ENCODE measurements at places on chromosomes 5 and 9. TPM values are rescaled to one million over a fixed set of nuclear protein-coding genes. Genes with fewer than 3 reads are reported as not detected.

The MYMK gene
- not detected for total RNA-seq

- no peak for DNase-seq
- no peaks in the 10 kb centered on the region for H3K36me3 ChIP-seq
- H3K27ac ChIP-seq: no peak overlapping the region
- peaks cover 4% of the 10 kb centered on the region for H3K4me1 ChIP-seq
- H3K4me3 ChIP-seq: no peak overlapping the region
These were observed 27.4 kb downstream of the NRG2 start for GRCh38 chr5:140015706-140016105.

DNA sequence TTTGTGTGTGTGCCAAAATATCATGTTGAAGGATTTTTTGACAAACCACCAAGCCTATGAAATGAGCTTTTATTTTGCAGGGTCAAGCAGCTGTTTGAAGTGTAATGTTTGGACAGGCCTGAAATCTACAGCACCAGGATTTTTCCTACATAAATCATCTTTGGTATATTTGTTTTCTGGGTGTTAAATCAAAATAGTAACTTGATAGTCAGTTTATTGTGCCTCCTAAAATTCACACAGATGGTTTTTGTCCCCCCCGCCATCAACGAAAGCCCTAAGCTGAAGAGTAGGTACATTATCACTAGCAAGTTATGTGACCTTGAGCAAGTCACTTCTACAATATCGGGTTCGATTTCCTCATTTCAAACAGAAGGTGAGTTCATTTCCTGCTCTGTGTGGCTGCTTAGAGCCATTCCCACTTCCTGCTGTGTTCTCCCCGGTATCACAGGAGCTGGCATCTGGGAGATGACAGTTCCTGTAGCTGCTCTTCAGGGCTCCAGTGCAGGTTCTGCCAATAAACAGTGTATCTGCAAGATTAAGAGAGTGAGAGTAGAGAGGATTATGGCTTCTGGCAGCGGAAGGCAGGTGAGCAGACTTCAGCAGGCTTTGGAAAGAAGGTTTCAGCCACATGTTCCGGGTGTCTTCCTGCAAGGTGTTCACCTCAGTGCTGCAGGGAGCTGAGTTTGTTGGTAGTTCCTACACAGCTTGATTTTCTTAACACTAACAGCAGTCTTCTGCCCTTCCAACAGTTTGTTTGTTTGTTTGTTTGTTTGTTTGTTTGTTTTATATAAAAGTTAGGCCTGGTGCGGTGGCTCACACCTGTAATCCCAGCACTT lies 48.4 kb upstream of the GNE start:
- peak; percentile 48 for DNase-seq
- H3K27ac ChIP-seq: peak overlapping the region; percentile 88
- H3K36me3 ChIP-seq: no peaks in the 10 kb centered on the region
- H3K4me3 ChIP-seq: no peak overlapping the region
- no peaks in the 10 kb centered on the region for H3K4me1 ChIP-seq

The TRPM6 gene
- total RNA-seq: 51.8 TPM

- H3K4me3 ChIP-seq: no peak overlapping the region
- peaks cover 4% of the 10 kb centered on the region for H3K4me1 ChIP-seq
- peaks cover 3% of the 10 kb centered on the region for H3K36me3 ChIP-seq
- no peaks in the 10 kb centered on the region for H3K27me3 ChIP-seq
- DNase-seq: no peak
- H3K27ac ChIP-seq: peak overlapping the region; percentile 32
These were observed 61.8 kb downstream of the ERAP1 start for GRCh38 chr5:96745844-96746531.

DNA sequence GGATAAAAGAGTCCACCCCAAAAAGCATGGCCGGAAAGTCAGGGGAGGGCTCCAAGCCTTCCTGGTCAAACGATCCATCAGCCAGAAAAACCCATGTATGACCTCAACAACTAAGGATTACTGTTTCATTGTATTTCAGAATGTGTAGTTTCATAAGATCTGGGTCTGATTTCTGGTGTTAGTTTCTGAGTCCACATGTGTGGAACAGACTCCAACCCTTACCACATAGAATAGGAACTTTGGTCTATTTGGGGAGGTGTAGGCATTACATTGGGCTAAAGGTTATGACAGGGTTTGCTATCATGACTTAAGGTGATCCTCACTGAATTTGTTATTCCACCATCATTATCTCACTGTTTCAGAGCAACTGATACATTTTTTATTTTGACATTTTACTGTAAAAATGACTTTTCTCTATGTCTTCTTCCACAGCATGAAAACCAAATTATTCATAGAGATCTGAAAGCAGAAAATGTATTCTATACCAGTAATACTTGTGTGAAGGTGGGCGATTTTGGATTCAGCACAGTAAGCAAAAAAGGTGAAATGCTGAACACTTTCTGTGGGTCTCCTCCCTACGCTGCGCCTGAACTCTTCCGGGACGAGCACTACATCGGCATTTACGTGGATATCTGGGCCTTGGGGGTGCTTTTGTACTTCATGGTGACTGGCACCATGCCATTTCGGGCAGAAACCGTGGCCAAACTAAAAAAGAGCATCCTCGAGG lies 33.5 kb downstream of the HMGCS1 start:
- H3K4me1 ChIP-seq: no peaks in the 10 kb centered on the region
- no peak for DNase-seq
- H3K27me3 ChIP-seq: no peaks in the 10 kb centered on the region
- H3K4me3 ChIP-seq: no peak overlapping the region
- H3K36me3 ChIP-seq: no peaks in the 10 kb centered on the region
- no peak overlapping the region for H3K27ac ChIP-seq

The SV2C gene
- 2.6 TPM for total RNA-seq

DNA sequence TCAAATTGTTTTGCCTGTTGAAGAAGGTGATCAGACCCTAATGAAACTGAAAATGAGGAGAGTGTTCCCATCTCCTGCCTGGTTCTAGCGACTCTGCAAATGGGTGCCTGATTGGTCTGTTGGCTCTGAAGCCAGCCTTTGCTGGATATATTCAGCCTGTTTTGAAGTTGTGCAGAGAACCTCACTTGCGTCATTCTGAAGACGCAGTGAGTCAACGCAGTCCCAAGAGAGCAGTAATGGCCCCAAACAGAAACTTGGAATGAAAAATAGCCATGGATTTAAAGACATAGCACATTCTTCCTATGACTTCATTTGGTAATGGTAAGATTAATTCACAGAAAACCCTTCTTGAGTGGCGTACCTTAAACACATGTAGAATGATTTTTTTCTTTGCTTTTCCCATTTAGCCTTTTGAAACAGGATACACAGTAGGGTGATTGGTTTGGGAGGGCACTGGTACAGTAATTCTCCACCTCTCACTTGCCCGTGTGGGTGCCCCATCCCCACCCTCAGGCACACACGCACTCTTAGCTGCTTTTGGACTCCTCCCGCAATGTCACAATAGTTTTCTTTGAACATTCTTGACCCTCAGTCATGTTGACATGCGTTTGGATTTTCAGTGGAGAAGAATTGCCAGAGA lies 54.1 kb upstream of the ABL1 start:
- no peak overlapping the region for H3K4me3 ChIP-seq
- DNase-seq: peak; percentile 55
- no peaks in the 10 kb centered on the region for H3K36me3 ChIP-seq

The CHSY3 gene
- total RNA-seq: 0.37 TPM

- H3K36me3 ChIP-seq: no peaks in the 10 kb centered on the region
- DNase-seq: no peak
- H3K27ac ChIP-seq: no peak overlapping the region
- no peaks in the 10 kb centered on the region for H3K4me1 ChIP-seq
- no peak overlapping the region for H3K4me3 ChIP-seq
- no peaks in the 10 kb centered on the region for H3K27me3 ChIP-seq
These were observed 136.7 kb downstream of the NUDT12 start for GRCh38 chr5:103425686-103426454.

GRCh38 chr9:87294126-87294525 lies 203.5 kb upstream of the DAPK1 start:
- no peak overlapping the region for H3K27ac ChIP-seq
- H3K27me3 ChIP-seq: no peaks in the 10 kb centered on the region
- H3K4me3 ChIP-seq: no peak overlapping the region
- DNase-seq: no peak

DNA sequence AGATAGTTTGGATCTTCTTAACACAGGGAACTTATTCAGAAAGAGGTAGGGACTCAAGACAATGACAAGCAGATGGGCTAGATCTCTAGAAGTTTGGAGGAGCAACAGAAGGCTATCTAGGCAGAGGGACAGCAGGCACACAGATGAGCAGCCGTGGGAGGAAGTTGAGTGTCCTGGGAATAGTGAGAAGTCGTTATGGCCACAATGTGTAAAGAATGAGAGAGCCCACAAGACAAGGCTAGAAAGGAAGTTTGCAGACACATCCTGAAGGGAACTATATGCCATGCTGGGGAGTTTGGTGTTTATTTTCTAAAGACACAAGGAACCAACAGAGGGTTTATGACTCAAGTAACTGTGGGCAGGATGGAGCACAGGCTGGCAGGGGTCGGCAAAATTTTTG lies 160.6 kb downstream of the PALM2AKAP2 start:
- peaks cover 4% of the 10 kb centered on the region for H3K27me3 ChIP-seq
- no peaks in the 10 kb centered on the region for H3K4me1 ChIP-seq
- no peak for DNase-seq

The CDHR2 gene
- total RNA-seq: 257 TPM

The PALM2AKAP2 gene
- total RNA-seq: 0.64 TPM

The DMRT3 gene
- total RNA-seq: not detected

The CD74 gene
- total RNA-seq: 54.3 TPM

DNA sequence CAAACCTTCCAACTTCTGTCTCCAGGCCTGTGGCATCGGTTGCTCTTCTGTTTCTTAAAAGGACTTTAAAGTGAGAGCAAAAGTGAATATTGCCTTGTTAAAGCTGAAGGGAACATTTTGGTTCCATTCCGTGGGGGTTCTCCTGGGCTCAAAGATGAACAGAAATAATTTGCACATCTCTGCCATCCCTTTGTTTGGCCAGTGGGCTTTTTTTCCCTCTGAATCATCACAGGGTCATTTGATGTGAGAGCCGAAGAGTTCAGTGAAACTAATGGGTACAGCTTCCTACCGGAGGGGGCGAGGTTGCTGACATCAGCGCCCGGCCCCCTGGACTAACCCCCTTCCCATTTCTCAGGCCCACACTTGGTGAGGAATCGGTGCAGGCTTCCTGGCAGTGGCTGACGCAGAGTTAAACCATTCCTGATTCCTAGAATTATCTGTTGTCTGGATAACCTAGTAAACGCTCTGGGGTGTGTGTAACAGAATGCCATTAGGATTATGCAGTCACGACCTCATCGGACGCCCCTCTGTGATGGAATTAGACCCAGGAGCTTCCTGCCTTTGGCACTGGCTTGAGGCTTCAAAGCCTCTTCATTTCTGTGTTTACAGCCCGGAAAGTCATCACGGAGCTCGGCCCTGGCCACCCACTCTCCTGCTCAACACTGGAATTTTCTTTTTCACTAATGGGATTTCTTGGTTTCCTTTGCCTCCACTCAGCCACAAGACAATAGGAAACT lies 61.6 kb upstream of the RPL26L1 start:
- no peak overlapping the region for H3K4me3 ChIP-seq
- H3K27ac ChIP-seq: peak overlapping the region; percentile 95
- DNase-seq: no peak

- no peaks in the 10 kb centered on the region for H3K27me3 ChIP-seq
- peak; percentile 84 for DNase-seq
- no peaks in the 10 kb centered on the region for H3K36me3 ChIP-seq
- H3K27ac ChIP-seq: peak overlapping the region; percentile 88
These were observed 43.1 kb downstream of the NACC2 start for GRCh38 chr9:136051837-136052471.

DNA sequence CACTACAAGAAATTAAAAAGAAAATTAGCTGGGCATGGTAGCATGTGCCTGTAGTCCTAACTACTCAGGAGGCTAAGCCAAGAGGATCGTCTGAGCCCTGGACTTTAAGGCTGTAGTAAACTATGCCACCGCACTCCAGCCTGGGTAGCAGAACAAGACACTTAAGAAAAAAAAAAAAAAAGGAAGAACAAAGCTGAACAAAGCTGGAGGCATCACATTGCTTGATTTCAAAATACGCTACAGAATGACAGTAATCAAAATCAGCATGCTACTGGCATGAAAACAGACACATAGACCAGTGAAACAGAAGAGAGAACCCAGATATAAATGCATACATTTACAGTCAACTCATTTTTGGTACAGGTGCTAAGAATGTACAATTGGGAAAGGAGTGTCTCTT lies 14.5 kb upstream of the OTULIN start:
- H3K27me3 ChIP-seq: peaks cover 3% of the 10 kb centered on the region
- no peak for DNase-seq
- H3K27ac ChIP-seq: no peak overlapping the region
- no peaks in the 10 kb centered on the region for H3K4me1 ChIP-seq

- peaks cover 52% of the 10 kb centered on the region for H3K4me1 ChIP-seq
- DNase-seq: no peak
- H3K27me3 ChIP-seq: no peaks in the 10 kb centered on the region
- H3K36me3 ChIP-seq: peaks cover 25% of the 10 kb centered on the region
- H3K4me3 ChIP-seq: no peak overlapping the region
- H3K27ac ChIP-seq: peak overlapping the region; percentile 28
These were observed 28.4 kb upstream of the LTC4S start for GRCh38 chr5:179765400-179765799.

The PCDHA4 gene
- 7.9 TPM for total RNA-seq

DNA sequence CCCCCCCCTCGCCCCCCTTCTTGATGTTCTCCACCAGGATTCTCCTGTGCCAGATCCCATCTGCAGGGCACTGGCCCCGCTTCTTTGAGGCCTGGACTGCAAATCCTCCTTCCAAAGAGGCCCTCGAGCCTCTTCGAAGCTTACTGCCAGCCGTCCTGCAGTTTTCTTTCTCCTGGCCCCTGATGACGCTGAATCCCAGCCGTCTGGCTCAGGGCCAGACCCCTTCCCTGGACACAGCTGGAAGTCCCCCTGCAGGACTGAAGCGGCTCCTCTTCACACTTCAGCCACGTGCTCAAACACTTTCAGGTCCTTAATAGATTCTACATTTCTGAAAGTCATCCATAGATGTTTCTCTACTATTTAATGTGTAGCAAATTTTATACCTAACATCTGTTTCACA lies 121.5 kb downstream of the EHMT1 start:
- H3K27ac ChIP-seq: peak overlapping the region; percentile 25
- no peak overlapping the region for H3K4me3 ChIP-seq
- DNase-seq: no peak
- peaks cover 8% of the 10 kb centered on the region for H3K4me1 ChIP-seq

The PPP1R26 gene
- 26.5 TPM for total RNA-seq

The PTGES gene
- total RNA-seq: 11.0 TPM

The SLC6A19 gene
- 106 TPM for total RNA-seq

- no peak overlapping the region for H3K27ac ChIP-seq
- no peaks in the 10 kb centered on the region for H3K4me1 ChIP-seq
- DNase-seq: no peak
These were observed 154.9 kb upstream of the PAPPA start for GRCh38 chr9:115998666-115999065.

- no peaks in the 10 kb centered on the region for H3K36me3 ChIP-seq
- H3K4me3 ChIP-seq: no peak overlapping the region
- no peak overlapping the region for H3K27ac ChIP-seq
- no peaks in the 10 kb centered on the region for H3K27me3 ChIP-seq
- DNase-seq: no peak
- no peaks in the 10 kb centered on the region for H3K4me1 ChIP-seq
These were observed 62.7 kb upstream of the PPP2CA start for GRCh38 chr5:134288610-134289009.

GRCh38 chr5:174972291-174972690 lies 247.9 kb downstream of the MSX2 start:
- H3K4me1 ChIP-seq: no peaks in the 10 kb centered on the region
- no peak for DNase-seq
- no peaks in the 10 kb centered on the region for H3K27me3 ChIP-seq
- no peak overlapping the region for H3K4me3 ChIP-seq

- peaks cover 18% of the 10 kb centered on the region for H3K36me3 ChIP-seq
- no peak for DNase-seq
- peaks cover 15% of the 10 kb centered on the region for H3K4me1 ChIP-seq
- peak overlapping the region; percentile 95 for H3K27ac ChIP-seq
- peak overlapping the region; percentile 89 for H3K4me3 ChIP-seq
- H3K27me3 ChIP-seq: no peaks in the 10 kb centered on the region
These were observed 651 bp downstream of the TTC1 start for GRCh38 chr5:160009591-160009989.

The ANXA6 gene
- total RNA-seq: 68.9 TPM

The COL15A1 gene
- 4.6 TPM for total RNA-seq
